ENCODE measurements at places on chromosomes 2 and 18.

DNA sequence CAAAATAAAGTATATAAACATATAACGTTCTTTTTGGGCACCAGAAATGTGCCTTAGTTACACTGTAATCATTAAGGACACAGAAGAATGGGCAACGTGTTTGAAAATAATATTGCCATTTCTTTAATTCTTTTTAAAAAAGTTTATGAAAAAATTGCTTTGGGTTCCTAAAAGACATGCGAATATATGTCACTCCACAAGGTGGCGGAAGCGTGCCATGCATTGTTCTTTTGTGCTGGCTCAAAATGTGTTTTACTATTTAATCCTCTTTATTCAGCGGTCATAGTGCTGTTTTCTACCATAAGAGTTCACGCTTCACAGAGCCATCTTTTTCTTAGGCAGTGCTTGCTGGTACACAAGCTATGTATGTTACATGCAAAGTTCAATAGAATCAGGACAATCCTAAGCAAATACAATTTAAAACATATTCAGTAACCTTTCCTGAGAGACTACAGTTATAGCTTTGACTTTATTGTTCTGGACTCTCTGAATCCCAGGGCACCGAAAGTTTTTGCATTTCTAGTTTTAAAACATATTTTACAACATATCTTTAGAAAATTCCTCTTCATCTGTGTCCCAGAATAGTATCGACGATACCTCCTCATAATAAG is 147.8 kb upstream of the ERBB4 start:
- DNase-seq = peak; percentile 57

GRCh38 chr2:158723921-158724802 is 71.0 kb upstream of the DAPL1 start:
- DNase-seq = no peak

DNA sequence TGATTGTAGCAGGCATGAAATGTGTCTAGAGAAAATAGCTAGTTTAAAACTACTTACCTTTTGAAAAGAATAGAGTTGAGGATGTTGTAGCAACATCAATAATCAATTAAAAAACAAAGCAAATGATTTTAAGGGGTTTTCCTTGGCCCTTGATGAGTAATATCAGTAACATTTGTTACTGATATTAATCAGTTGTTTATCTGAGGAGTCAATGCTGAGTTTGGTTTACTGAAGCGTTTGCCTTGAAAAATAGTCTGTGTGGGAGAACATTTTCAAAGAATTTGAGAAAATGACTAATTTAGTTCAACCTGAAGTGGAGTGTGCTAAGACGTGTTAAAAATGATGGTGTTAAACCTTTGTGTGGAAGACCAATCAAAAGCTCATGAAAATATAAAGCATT is 9.3 kb downstream of the PTH2R start:
- DNase-seq = no peak

- no peak for DNase-seq
Measured at GRCh38 chr2:3857576-3857975, 154.2 kb downstream of the DCDC2C start.

DNA sequence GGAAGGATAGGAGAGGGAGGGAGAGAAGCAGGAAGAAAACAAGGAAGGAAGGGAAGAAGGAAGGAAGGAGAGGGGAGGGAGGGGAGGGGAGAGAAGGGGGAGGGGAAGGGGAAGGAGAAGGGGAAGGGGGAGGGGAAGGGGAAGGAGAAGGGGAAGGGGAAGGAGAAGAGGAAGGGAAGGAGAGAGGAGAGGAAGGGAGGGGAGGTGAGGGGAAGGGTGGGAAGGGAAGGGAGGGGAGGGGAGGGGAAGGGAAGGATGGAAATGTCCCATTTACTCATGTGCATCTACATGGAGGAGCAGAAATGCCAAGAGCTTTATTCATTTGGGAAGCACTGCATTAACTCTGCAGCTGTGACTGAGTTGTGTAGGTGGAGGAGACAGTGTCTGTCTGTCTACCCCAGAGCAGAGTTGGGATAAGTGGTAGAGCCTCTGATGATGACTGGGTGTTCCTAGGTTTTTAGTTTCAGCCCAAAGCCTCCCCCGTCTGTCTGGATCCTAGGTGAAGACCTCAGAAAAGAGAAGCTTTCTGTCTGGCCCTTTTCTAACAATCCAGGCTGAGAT is 131.3 kb downstream of the COL6A3 start:
- DNase-seq = no peak

- DNase-seq = no peak
Measured at GRCh38 chr2:151904807-151905206, 76.6 kb upstream of the ARL5A start.

GRCh38 chr2:45121236-45121927 is 112.1 kb upstream of the SIX2 start:
- DNase-seq = no peak

DNA sequence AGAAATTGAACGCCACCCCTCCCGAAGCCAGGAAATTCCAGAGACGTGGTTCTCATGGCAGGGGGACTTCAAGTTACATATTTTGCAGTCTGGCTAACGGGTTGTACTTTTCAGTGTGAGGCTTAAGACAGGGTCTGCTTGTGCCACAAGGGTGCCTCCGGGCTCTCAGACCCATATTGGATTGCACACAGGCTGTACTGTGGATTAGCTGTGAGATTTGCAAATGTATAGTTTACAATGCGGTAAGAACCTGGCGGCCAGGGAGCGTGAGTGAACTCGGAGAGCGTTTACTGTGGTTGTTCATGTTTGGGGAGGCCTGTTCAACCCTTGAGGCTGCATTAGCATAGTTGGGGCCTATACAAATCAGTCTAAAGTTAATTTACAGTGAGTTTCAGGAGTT is 143.9 kb upstream of the SIX2 start:
- DNase-seq = no peak

Measured in activated CD8-positive, alpha-beta memory T cell treated with anti-CD3 and anti-CD28 coated beads, Interleukin-2, amount 50 U/mL, for 4 hours (primary cell).